ENCODE measurements at places on chromosomes 4 and X. TPM values are rescaled to one million over a fixed set of nuclear protein-coding genes. Genes with fewer than 3 reads are reported as not detected.

DNA sequence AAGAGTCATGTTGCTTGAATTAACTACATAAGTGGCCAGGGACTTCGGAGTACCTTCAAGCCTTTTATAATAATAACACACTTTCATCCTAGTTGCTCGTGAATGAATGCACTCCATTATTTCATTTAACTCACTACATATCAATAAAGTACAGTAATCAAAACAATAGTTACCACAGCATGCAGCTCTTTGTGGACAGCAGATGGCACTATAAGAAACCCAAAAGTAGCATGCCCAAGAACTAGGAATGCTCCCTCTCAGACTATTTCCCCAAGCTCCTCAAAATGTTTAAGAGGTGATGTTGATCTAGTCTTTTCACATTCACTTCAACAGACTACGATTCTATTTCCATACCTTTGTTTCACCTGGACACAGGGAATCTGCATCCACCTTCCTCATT is 500.8 kb upstream of the DIAPH2 start:
- no peak for DNase-seq

- no peak for DNase-seq
These were observed 17.7 kb upstream of the TAB3 start for GRCh38 chrX:30906726-30907125.

DNA sequence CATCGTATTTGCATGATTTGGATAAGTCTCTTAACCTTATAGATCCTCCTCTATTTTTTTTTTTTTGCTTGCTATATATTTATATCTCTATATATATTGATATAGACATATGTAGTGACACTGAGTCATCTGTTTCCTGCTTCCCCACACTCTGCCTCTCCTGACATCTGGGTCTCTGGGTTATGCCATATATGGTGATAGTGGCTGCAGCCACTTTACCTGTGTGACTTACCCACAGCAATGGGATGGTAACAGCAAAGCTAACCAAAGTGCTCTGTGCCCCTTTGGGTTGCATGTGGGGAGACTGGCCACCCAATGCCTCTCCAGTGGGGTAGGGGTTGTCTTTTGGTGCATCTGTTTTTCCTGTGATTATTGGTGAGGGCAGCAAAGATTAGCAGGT is 14.5 kb downstream of the CMC4 start:
- DNase-seq = no peak

DNA sequence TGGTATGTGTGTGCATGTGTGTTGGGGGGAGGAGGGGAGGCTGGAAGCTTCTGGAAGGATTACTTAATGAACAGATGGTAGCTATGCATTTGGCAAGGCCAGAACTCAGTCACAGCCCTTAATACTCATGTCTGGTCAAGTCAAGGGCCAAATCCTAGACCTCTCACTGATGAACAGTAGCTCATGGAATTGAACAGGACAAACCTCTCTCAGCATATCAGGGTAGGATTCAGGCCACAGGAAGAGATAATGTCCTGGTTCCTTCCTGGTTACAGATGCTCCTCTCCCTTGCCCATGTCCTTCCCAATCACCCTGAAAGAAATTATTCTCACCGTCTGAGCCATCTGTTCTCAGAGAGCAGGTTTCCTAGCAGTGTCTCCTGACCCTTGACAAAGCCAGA is 165.7 kb downstream of the SOWAHB start:
- no peak for DNase-seq

The RAI2 gene
- 16.2 TPM for total RNA-seq

- DNase-seq = no peak
These were observed 170.9 kb downstream of the IL15 start for GRCh38 chr4:141807103-141807891.

The DDIT4L gene
- total RNA-seq = 0.47 TPM

The MAGED4B gene
- 0.95 TPM for total RNA-seq

GRCh38 chr4:124177647-124178425 is 534.7 kb downstream of the ANKRD50 start:
- no peak for DNase-seq

The ARL13A gene
- not detected for total RNA-seq

DNA sequence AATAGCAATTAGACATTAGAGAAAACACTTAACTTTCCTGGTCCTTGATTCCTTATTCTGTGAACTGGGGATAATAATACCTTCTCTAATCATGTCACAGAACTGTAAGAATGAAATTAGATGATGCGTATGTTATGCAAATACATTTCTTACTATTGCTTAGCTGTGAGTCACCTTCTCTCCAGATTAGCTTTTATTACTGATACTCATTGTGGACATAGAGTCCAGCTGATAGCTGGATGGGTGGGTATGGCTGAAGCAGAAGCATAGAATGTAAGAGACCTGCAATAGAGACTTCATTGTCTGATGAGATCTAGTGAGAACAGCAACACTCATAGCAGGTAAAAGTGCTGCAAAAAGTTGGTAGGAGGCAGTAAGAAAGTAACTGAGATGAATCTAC is 437.2 kb upstream of the ZFP42 start:
- no peak for DNase-seq

The GLRA3 gene
- not detected for total RNA-seq

The NALF2 gene
- total RNA-seq = 6.9 TPM

The GPRASP3 gene
- total RNA-seq = 5.4 TPM

GRCh38 chr4:53963336-53963735 is 101.1 kb downstream of the CHIC2 start:
- no peak for DNase-seq

DNA sequence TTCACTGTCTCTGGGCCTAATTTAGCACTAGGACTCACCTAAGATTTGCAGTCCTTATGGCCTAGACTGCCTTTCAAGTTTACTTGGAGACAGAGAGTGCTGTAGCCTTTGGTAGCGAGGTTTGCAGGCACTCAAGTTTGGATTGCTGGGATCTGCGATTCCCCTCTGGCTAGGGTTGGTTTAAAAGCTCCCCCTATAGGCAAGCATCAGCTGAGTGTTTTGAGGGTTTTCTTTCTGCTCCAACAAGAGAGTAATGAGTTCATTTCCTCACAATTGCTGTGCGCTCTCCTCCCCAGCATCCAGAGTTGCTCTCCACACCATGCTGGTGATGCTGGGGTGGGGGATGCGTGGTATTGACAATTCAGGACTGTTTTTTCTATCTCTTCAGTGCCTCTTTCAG is 206.9 kb downstream of the GLUD2 start:
- no peak for DNase-seq

DNA sequence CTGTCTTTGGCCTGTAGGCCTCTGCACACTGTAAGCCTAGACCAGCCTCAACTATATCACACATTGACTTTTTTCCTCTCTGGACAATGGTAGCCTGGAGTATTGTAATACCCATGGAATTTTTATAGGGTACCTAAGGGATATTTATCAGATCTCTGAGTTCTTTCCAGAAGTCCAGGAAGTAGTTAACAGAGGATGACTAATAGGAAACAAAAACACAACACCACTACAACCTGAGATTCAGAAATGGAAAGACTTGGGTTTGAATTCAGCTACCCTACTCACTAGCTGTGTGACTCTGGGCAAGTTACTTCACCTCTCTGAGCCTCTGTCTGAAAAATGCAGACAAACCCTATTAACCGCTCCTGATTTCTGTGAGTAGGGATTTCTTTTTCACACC is 7.7 kb upstream of the STX18 start:
- DNase-seq = no peak

- no peak for DNase-seq
These were observed 237.2 kb downstream of the EVC2 start for GRCh38 chr4:5471206-5471605.

The RRH gene
- not detected for total RNA-seq

DNA sequence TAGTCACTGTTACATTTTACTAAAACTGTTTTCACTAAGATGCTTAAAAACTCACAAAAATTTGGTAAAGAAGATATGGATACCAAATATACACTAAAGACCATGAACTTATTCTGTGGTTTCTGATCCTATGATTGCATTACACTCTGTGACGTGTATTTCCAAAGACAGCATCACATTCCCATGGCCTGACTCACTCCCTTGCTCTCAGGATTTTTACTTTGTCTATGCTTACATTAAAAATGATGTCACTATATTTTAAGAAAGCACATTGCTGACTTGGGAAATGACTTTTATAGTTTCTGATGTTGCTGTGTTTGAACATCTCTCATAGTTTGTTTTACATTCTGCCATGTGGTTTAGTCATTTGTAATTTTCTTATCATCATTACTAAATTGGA is 327.9 kb upstream of the MAGEB18 start:
- no peak for DNase-seq

The TMEM271 gene
- not detected for total RNA-seq

- no peak for DNase-seq
These were observed 82.5 kb downstream of the GASK1B start for GRCh38 chr4:158090323-158090722.

DNA sequence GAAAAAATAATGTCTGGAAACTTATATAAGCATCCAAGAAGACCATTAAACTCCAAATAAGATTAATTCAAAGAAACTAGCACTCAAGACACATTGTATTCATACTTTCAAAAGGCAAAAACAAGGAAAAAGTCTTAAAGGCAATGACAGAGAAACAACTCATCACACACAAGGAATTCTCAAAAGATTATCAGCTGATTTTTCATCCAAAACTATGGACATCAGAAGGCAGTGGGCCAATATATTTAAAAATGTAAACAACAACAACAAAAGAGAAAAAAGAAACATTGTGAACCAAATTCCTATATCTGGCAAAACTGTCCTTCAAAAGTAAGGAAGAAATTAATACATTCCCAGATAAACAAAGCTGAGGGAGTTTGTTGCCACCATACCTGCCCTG is 711.4 kb upstream of the GALNTL6 start:
- no peak for DNase-seq

DNA sequence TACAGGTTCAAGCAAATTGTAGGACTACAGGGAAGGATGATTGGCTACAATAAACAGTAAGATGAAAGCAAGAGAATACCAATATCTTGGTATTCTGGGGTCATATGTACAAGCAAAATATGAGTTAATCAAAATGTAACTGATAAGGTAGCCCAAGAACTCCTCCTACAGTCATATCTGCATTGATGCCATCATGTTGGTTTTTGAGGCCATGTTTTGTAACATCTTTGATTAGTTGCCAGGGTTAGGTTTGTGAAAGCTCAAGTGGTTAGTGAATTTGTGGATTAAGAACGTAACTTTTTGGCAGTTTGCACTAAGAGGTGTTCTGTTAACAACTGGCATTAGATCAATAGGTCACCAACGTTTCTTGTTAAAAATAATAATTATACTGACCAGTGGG is 59.6 kb downstream of the USP9X start:
- no peak for DNase-seq

The NPY5R gene
- not detected for total RNA-seq

DNA sequence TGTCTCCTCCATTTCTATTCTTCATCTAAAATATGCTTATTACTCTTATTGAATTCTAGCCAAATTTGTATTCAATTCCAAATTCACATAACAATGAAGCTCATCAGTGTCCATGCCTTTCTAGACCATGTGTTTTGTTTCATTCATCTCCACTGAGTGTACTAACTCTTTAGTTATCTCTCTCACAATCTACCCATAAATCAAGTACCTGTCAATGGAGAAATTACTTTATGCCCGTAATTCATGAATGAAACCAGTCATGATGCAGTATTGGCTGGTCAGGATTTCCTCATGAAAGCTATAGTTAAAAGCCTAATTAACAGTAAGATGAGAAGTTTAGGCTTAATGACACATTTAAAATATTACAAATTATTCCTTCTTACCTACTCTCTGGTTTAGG is 12.2 kb upstream of the TMPRSS11F start:
- no peak for DNase-seq

DNA sequence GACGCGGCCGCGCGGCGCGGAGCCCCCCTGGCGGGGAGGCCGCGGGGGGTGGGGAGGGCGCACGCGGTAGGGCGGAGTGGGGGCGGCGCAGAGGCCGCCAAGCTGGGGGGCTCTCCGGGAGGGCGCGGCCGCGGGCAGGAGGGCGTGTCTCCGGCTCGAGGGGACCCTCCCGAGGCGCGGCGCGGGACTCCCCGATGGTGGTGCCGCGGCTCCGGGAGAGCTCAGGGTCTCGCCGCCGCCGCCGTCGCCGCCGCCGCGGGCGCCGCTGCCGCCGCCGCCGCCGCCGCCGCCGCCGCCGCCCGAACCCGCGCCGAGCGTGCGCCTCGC is 165 bp upstream of the PTCHD1 start:
- no peak for DNase-seq

DNA sequence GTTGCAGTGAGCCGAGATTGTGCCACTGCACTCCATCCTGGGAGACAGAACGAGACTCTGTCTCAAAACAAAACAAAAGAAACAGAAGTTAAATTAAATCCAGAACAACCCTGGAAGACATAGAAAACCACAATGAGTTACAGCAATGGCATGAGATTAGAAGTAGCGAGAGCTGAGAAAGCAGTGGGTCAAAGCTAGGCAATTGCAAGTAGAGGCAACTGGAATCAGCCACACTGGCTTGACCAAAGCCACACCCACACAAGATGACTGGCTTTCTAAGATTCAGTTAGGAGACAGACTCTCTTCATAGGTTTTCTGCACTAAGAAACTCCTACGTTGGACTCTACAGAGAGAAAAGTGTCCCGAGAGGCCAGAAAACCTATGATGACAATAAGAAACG is 443.0 kb downstream of the GPM6A start:
- no peak for DNase-seq

- DNase-seq = no peak
These were observed 256.2 kb downstream of the EVC2 start for GRCh38 chr4:5452156-5452555.

- no peak for DNase-seq
These were observed 375.2 kb downstream of the GALNTL6 start for GRCh38 chr4:172188248-172188988.

GRCh38 chrX:31112226-31112999 is 40.6 kb upstream of the FTHL17 start:
- DNase-seq = no peak

The ASMT gene
- not detected for total RNA-seq

GRCh38 chrX:144334577-144334976 is 450.7 kb downstream of the UBE2NL start:
- DNase-seq = no peak

The COQ2 gene
- total RNA-seq = 22.0 TPM

DNA sequence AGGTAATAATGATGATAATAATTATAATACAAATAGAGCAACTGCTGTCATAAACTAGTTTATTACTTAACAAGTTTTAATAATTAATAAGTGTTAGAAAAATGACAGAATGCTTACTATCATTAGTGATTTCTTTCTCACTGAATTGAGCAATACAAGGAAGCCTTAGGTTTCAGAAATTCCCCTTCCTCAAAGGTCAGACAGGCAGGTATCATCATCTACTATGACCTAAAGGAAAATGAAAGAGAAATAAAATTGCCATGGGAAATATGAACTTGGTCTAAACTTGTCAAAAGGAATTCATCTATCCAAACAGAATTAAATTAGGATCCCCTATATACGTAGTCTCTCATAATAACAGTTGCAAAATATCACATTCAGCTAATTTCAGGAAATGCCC is 56.3 kb upstream of the SLC7A11 start:
- DNase-seq = no peak

DNA sequence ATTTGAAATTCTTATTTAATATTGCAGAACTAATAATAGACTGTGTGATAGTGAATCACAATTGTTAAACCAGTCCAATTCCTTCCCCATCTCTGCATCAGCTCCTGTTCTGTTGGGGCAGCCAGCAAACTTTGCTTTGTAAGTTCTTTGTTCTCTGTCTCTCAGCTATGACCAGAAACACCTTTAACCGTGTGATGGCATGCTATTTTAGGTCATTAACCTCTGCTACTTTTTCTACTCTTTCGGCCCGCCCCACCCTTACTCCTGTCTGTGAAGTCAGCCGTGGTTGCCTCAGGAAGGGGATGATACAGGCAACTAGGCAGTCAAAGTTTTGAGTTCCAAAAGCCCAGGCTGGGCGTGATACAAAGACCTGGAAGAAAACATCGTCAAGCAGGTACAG is 51.3 kb upstream of the EGFL6 start:
- no peak for DNase-seq

The SLC34A2 gene
- total RNA-seq = not detected

GRCh38 chr4:2251073-2251794 is 9.3 kb upstream of the HAUS3 start:
- no peak for DNase-seq

Data from heart left ventricle (tissue), 16 donors.